Kidney (tissue), 22 donors: ENCODE measurements at places on chromosomes 2 and 18.

- no peak overlapping the region for H3K4me3 ChIP-seq
- H3K27me3 ChIP-seq, result no peaks in the 10 kb centered on the region
- no peak for DNase-seq
- H3K36me3 ChIP-seq, result no peaks in the 10 kb centered on the region
- H3K27ac ChIP-seq, result no peak overlapping the region
- no peaks in the 10 kb centered on the region for H3K4me1 ChIP-seq
Observed at GRCh38 chr18:28689588-28689987, 512.7 kb upstream of the CDH2 start.

GRCh38 chr2:88709181-88709631, 17.7 kb downstream of the RPIA start:
- no peaks in the 10 kb centered on the region for H3K36me3 ChIP-seq
- DNase-seq, result no peak
- H3K27me3 ChIP-seq, result no peaks in the 10 kb centered on the region
- H3K27ac ChIP-seq, result no peak overlapping the region

DNA sequence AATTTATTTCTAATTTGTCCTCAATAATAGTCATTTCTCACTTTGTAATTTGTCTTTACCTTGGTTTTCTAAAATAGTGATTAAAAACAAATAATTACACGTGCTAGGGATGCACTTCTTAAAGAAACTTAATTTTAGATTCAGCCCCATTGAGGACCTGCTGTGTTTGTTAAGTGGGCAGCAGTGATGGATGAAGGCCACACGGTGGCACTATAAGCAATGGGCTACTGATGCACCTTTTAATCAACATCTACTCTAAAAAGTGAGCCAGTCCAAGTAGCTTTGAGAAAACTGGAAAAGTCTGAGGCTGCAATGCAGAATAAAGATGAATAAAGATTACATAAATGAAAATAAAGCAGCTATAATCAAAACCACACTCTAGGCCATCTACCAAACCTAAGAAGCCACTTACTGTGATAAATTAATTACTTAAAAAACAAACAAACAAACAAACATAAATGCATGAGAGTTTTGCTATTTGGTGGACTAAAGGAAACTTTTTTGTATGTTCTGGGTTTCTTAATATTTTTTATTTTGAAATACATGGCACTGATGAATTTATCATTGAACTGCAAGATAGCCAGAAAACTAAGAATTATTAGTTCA, 89.3 kb downstream of the PDE11A start:
- no peaks in the 10 kb centered on the region for H3K4me1 ChIP-seq
- H3K27me3 ChIP-seq, result no peaks in the 10 kb centered on the region
- peak; percentile 42 for DNase-seq
- H3K36me3 ChIP-seq, result no peaks in the 10 kb centered on the region

- no peak for DNase-seq
- H3K4me1 ChIP-seq, result no peaks in the 10 kb centered on the region
- H3K27me3 ChIP-seq, result no peaks in the 10 kb centered on the region
- no peaks in the 10 kb centered on the region for H3K36me3 ChIP-seq
- no peak overlapping the region for H3K27ac ChIP-seq
- no peak overlapping the region for H3K4me3 ChIP-seq
Observed at GRCh38 chr2:115364093-115364492, 921.7 kb downstream of the DPP10 start.

- H3K36me3 ChIP-seq, result no peaks in the 10 kb centered on the region
- H3K4me3 ChIP-seq, result no peak overlapping the region
- DNase-seq, result no peak
- no peaks in the 10 kb centered on the region for H3K27me3 ChIP-seq
- no peak overlapping the region for H3K27ac ChIP-seq
Observed at GRCh38 chr18:65464361-65464760, 286.5 kb upstream of the CDH7 start.

GRCh38 chr18:48325115-48325665, 84.0 kb downstream of the ZBTB7C start:
- H3K4me3 ChIP-seq, result no peak overlapping the region
- DNase-seq, result no peak
- H3K27ac ChIP-seq, result no peak overlapping the region

DNA sequence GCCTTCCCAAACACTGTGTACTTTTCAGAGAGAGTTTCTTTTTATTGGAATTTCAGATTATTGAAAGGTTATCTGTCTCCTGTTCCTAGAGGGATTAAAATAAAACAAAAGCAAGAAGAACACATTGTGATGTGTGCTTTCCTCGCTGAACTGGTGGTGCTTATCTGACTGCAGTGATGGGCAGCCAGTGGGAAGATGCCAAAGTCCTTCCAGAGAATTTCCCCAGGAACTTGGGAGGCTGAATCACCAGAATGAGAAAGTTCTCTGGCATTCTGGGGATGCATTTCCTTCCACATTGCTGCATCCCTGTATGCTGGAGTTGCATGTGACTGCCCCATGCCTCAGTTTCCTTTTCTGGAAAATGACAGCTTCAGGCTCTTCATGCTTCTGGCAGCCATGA, 53.9 kb upstream of the SEC11C start:
- no peaks in the 10 kb centered on the region for H3K36me3 ChIP-seq
- no peak for DNase-seq
- no peak overlapping the region for H3K27ac ChIP-seq
- H3K4me3 ChIP-seq, result no peak overlapping the region
